Stimulated activated CD4-positive, alpha-beta T cell treated with anti-CD3 and anti-CD28 coated beads, Interleukin-2, amount 100 ng/mL, for 24 hours (primary cell): ENCODE measurements at places on chromosomes 5 and 9.
A peak's percentile ranks its signal among the peaks of the same experiment; 100 is the strongest.

GRCh38 chr5:14463629-14464028, 118.0 kb upstream of the OTULINL start:
- no peak for DNase-seq

GRCh38 chr9:137435381-137435891, 5.7 kb downstream of the ENTPD8 start:
- DNase-seq: no peak

DNA sequence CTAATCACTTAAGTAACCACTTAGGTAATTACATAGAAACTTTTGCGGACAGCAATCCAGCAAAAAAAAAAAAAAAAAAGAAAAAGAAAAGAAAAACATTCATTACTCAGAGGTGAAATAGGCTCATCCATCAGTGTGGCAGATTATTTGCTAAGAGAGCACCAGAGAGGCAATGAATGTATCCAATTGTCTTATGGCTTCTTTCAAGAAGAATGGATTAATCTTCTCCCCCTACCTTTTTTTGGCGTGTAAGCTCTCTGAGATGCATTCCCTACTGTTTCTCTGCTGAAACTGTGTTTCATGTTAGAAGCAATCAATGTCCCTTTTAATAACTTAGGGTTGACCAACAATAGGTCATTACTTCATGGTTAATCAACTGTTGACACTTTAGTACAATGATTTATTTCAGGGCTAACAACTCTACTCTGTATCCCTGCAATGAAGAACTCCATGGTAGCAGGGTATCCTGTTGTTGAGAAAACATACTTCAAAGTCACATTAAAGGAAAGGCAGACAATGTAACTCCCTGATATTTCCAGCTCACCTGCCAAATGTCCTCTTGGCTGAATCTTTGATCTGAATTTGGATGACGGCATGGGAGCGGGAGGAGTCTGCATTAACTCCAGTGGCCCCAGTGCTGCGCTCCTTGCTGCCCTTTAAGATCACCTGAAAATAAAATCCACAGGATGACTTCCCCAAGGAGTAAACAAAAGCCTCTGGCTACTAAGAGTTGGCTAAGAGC, 57.6 kb downstream of the KIF24 start:
- no peak for DNase-seq

- DNase-seq: no peak
Measured at GRCh38 chr9:114367772-114368569, 19.8 kb downstream of the AKNA start.

GRCh38 chr5:177300236-177300880, 3.2 kb downstream of the RAB24 start:
- peak; percentile 46 for DNase-seq

DNA sequence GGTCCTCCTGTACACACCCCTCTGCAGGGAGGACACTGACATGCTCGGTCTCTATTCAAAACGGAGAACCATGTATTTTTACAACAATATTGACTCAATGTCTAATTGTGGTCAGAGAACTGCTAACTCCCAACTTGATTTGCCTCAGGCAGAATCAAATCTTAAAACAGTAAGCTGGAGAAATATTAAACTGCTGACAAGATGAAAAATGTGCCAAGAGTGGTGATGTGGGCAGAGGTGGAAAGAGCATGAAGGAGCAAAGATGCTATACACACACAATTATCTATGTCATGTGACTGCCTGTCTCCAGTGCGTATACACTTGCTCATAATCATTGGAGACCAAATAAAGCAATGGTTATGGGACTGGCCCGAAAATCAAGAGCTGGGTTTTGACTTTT, 556.1 kb upstream of the ZNF608 start:
- DNase-seq: no peak

DNA sequence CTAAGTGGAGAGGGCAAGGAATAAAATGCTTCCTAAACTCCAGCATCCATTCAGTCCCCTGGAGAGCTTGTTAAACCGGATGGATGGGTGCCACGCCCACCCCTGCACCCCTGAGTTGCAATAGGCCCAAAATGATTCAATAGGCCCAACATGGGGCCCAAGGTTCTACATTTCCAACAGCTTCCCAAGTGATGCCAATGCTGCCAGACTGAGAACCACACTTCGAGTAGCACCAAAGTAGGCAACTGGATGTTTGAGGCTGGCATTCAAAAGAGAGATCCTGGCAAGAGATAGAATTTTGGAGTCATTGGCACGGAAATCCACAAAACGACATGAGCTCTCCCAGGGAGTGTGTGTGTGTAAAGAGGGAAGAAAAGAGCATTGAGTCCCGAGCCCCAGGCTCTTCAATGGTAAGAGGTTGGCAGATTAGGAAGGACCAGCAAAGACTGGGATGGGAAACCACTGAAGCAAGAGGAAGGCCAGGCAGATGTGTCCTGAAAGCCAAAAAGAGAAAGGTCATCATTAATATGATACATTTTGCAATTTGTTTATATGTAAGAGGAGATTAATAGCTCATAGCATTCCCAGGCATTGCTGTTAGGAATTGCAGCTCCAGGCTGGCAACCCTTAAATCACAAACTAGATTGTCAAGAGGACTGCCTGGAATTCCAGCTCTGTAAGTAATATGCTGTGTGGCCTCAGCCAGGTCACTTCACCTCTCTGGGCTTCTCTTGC, 130.6 kb downstream of the KCNIP1 start:
- DNase-seq: no peak

DNA sequence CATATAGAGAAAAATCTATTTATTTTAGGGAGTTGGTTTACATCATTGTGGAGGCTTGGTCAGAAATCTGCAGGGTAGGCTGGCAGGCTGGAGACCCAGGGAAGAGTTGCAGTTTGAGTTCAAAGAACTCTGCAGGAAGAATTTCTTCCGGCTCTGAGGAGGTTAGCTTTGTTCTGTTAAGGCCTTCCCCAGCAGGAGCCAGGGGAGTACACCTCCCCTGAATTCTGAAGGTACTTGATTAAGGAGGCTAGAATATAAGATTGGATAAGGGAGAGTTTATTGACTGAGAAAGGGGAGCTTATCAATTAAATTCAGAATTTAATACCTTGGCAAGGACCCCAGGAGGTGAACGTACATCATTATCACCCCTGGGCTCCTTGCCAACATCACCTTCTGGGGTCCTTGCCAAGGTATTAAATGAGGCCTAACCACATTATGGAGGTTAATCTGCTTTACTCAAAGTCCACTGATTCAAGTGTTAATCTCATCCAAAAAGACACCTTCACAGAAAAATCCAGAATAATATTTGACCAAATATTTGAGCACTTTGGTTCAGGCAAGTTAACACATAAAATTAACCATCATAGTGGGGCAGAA, 351.7 kb downstream of the CWC27 start:
- no peak for DNase-seq

DNA sequence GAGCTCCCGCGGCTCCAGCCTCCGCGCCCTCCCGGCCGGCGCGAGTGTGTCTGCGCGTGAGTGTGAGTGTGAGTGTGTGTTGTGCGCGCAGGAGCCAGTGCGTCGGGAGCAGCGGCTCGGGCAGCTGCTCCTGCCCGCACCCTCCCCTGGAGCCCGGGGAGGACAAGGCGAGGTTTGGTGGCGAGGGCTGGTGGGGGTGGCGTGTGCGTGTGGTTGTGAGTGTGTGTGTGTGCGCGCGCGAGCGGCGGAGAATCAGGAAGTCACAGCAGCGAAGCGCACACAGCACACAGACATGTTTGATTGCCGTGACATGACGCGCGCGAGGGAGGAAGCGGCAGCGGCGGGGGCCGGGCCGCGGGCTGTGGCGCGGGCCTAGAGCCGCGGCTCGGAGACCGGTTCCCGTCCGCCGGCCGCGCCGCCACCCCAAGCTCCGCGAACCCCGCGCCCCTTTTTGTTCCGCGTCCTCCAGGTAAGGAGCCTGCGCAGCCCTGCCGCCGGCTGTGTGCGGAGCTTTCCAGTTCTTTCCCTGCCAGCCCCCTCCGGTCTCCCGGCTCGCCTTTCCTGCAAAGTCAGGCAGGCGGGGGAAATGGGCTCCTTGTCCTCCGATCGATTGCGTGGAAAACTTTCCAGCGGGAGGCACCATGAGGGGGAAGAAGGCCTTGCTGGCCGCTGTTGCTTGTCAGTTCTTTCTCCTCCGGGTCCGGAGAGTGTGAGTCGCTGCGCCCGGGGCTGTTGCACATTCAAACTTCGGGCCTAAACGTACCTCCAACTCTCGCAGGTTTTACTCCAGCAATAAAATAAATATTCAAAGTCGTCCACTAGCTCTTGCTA, 2.4 kb downstream of the SMARCA2 start:
- DNase-seq: peak; percentile 70

- no peak for DNase-seq
Measured at GRCh38 chr5:150661086-150661485, at the start of gene MYOZ3. Gene MYOZ3 (plus strand): TSS chr5:150661251. CDS start chr5:150662942, 1,691 bp downstream.

GRCh38 chr5:6573651-6574101, 59.2 kb downstream of the NSUN2 start:
- DNase-seq: no peak

GRCh38 chr5:177433658-177434217, 7.3 kb downstream of the GRK6 start:
- no peak for DNase-seq

DNA sequence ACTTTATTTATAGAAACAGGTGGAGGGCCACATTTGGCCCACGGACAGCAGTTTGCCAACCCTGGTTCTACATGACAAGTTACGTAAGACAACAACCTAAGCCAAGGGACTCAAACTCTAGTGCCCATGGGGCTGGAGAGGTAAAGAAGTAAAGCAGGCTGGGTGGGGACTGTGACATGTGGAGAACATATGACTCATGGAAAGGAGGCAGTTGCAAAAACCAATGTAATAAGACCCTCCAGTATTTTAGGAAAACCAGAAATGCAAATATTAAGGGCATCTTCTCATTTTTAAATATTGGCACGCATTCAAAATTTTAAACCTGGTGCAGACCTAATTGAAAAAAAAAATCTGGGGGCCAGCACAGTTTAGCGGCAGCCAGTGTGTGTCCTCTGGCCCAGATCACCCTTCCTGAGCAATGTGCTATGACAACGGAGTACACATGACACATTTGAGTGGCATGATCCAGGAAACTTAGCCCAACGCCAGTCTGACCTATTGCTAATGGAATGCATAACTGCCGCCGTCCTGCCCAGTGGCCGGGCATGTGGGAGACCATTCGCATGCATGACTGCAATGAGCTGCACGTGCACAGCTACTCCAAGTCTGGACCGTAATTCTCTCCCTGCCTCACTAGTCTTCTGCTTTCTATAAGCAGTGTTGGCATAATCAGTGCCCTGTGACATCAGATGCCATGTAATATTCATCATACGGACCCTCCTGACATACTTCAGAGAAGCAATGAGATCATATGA, 97.2 kb downstream of the SH3TC2 start:
- no peak for DNase-seq

- DNase-seq: no peak
Measured at GRCh38 chr5:29263915-29264351, 1929.6 kb upstream of the CDH6 start.

- DNase-seq: no peak
Measured at GRCh38 chr5:64502196-64502595, 3.6 kb upstream of the RGS7BP start.

DNA sequence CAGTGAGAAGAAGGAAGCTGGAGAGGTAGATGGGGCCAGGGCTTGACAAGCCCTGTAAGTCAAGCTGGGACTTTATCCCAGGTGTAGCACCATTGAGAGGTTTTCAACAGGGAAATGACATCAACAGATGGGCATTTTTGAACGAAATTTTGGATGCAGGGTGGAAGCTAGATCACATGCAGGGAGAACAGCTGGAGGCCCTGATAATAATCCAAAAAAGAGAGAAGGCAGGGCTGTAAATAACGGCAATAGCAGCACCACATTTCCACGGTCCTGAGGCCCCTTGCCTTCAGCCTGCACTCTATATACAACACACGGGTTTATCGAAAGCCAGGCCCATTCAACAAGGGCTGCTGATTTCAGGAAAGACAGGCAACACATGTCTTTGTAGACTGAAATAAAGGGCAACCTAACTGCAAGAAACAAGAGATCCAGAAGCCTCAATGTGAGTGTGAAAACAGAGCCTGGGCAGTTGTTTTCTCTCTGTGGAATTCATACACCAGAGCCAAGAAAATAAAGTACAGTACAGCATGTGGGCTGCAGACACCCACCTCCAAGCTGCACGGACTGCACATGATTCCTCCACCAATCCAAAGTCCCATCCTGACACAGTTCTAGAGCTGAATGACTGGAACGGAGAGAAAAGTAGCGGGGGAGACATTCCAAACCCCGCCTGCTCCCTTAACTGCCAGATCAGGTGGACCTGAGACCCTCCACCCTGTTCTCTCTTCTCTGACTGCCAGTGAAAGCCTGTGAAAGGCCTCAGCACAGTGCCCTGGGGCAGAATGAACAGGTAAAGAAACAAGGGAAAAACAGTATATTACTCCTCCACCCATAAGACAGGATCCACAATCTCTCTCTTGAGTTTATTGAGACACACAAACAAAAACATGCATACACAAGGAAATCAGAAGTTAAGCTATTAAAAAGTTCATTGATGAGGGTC, 36.3 kb downstream of the KLHL3 start:
- DNase-seq: no peak

GRCh38 chr9:5459289-5459829, 9.0 kb downstream of the CD274 start:
- peak; percentile 43 for DNase-seq

GRCh38 chr5:105544300-105544699, 1981.7 kb upstream of the NUDT12 start:
- no peak for DNase-seq

DNA sequence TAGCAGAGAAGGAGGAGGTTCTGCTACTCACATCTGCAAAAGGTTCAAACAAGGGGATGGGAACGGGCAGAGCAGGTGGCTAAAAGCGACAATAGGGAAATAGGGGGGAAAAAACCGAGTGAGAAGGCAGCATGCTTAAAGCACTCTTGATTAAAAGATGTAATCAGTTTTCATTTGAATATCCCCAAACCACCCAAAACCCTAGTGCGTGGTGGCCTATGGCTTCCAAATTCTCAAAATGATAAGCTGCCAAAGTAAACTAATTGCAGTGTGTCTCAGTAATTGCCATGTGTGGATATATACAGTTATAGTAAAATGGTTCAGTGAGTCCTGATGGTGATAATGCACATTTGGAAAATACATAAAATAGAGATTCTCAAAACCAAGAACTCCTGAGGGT, 315.2 kb upstream of the RFX3 start:
- DNase-seq: no peak

GRCh38 chr5:37715361-37715760, 124.5 kb downstream of the GDNF start:
- DNase-seq: no peak

GRCh38 chr9:119126040-119126439, 243.2 kb downstream of the BRINP1 start:
- no peak for DNase-seq

DNA sequence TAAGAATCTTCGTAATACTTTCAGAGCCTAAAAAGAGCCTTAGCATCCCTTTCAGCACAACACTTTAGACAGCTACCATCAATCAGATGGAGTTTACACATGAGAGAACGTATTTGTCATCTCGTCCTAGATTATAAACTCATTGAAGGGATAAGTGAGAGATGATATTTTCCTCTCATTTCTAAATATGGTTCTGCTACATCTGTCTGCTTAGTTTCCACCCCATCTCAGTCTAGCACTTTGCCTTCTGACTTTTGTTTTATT, 208.4 kb upstream of the CD180 start:
- no peak for DNase-seq

DNA sequence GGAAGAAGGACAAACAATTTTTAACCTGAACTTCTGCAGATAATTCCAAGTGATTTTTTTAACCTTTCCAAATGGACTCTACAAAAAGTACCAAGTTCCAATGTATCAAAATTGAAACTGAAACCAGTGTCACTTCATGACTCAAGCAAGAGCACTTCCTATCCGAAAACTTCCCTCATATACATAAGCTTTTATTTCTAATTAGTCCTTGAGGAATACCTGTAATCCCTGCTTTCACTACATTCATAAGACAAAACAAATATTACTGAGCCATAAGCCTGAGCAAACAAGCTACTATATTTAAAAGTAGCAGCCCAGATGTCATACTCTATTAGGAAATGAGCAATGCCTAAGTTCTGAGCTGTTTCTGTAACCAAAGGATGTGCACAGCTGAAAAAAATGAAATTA, 224.4 kb downstream of the EBF1 start:
- DNase-seq: no peak
